Left lung (tissue), 14 donors: ENCODE measurements at places on chromosomes 6 and 20. TPM values are rescaled to one million over a fixed set of nuclear protein-coding genes. Genes with fewer than 3 reads are reported as not detected.

MACROD2 gene
- 21.3 TPM for total RNA-seq

LGSN gene
- total RNA-seq: not detected

LY86 gene
- total RNA-seq: 11.1 TPM

KPNA5 gene
- 10.2 TPM for total RNA-seq

TSPO2 gene
- not detected for total RNA-seq

GNRH2 gene
- not detected for total RNA-seq

OR2H1 gene
- not detected for total RNA-seq

ACSS1 gene
- 26.6 TPM for total RNA-seq

PKHD1 gene
- 0.29 TPM for total RNA-seq
